ENCODE measurements at places on chromosomes 5 and 9.

DNA sequence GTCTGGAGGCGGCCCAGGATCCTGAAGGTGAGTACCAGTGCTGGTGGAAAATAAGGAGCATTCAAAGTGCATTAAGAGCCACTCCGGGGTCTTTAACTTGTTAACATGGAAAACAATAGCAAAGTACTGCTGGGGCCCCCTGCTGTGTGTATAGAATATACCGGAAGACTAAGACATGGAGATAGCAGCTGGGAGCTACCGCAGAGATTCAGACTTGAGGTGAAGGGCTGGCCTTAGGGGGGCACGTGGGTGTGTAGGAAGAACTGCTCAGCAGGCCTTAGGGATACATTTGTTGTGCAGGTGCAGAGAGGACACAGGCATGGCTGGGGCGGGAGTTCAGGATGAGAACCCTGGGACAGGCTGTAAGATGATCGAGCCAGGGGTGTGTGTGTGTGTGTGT, 1.2 kb upstream of the DMRT1 start:
- DNase-seq: no peak

DNA sequence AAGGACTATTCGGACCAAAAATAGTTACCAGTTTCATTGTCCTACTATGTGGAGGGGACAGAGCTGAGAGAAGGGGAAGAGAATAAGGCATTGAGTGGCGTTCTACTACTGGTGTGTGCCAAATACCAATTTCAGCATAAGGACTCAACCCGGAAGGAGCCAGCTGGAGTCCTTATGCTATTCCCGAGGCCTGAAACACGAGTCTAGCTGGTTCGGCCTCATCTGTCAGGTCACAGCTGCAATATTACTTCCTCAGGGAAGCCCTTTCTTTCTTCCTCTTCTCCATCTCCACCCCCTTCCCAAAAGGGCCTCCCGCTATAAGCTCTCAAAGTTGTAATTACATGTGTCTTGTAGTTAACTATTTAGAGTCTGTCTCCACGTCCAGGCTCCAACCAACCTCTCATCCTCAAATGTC, 20.5 kb upstream of the FER start:
- DNase-seq: no peak

DNA sequence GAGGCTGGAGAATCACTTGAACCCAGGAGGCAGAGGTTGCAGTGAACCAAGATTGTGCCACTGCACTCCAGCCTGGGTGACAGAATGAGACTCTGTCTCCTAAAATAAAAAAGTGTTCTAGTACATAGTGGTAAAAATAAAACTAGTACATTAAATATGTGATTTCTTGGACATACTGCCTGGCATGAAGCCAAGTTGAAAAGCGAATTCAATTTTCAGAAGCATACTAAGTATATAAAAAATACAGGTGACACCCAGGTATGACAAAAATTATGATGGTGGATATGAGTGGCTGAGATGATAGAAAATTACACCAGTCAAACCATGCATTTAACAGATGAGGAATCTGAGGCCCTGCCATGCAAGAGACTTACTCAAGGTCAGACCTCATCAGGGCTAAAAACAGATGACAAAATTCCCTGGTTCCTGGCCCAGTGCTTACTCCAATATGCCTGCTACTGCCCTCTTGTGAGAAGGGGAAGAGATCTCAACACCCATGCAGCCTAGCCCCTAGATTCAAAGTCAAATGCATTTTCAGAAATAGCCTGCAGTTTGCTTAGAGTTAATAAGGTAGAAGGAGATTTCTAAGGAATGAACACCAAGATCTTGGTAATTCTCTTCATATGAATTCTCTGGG, 46.6 kb upstream of the GNPDA1 start:
- DNase-seq: no peak

DNA sequence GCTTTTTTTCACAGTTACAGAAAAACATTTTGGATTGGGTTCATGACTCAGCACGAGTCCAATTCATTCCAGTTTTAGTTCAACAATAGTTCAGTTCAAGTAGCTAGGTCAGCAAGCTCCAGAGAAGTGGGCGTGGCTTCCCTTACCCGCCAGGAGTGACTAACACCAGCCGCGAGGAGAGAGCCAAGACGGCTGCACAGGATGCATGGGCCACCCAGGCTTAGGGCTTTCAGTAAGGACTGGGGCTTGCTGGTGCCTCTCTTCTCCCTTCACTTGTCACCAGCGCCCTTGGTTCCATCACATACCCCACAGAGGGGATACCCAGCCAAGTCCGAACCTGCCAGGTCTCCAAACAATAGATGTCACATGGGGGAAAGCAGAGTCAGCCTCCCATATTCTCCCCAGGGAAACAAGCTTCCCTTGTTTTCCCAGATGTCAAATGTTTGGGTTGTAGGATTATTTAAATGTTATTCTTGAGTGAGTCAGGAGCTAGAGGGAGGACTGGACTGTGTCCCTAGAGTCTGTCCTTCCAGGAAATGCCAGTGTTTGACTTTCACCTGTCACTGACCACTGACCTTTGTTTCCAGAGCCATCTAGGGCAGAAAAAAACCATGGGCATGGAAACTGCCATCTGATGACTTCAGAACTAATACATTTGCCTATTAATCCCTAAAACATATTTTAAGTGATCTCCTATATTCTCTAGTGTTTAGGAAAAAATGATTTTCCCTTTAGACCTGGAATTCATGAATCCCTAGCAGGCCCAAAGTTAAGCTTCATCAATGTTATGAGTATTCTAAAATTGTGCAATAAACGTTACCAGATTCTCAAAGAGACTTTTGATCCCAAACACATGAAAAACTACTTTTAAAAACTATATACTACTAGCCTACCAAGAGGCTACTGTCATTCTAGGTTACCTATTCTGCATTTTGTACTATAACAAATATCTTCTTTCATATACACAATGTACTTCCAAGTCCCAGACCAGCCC, 51.9 kb downstream of the NIPAL4 start:
- DNase-seq: peak; percentile 76

DNA sequence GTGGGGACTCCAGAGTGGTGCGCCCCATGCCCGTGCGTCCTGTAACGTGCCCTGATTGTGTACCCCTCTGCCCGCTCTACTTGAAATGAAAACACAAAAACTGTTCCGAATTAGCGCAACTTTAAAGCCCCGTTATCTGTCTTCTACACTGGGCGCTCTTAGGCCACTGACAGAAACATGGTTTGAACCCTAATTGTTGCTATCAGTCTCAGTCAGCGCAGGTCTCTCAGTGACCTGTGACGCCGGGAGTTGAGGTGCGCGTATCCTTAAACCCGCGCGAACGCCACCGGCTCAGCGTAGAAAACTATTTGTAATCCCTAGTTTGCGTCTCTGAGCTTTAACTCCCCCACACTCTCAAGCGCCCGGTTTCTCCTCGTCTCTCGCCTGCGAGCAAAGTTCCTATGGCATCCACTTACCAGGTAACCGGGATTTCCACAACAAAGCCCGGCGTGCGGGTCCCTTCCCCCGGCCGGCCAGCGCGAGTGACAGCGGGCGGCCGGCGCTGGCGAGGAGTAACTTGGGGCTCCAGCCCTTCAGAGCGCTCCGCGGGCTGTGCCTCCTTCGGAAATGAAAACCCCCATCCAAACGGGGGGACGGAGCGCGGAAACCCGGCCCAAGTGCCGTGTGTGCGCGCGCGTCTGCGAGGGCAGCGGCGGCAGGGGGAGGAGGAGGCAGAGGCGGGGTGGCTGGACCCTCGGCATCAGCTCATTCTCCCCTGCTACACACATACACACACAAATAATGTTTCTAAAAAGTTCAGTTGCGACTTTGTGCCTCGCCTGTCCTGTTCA, 668 bp downstream of the GLIS3 start:
- peak; percentile 78 for DNase-seq
